ENCODE measurements at places on chromosomes 6 and 20.

DNA sequence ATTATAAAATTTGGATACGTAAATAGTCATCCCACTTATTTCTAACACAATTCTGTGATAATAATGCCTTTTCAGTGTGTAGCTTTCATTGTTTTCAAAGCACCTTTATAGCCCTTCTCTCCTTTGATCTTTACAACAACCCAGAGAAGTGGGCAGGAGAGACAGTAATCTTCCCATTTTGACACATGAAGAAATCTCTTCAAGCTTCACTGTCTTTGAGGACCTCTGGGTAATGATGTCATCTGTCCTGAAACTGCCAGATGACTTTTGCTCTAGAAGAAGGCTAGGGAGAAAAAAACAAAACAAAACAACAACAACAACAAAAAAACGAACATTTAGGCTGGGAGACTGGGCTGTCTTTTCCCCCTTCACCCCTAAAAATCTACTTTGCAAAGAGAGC, 203.0 kb downstream of the KCNQ5 start:
- no peak for DNase-seq

DNA sequence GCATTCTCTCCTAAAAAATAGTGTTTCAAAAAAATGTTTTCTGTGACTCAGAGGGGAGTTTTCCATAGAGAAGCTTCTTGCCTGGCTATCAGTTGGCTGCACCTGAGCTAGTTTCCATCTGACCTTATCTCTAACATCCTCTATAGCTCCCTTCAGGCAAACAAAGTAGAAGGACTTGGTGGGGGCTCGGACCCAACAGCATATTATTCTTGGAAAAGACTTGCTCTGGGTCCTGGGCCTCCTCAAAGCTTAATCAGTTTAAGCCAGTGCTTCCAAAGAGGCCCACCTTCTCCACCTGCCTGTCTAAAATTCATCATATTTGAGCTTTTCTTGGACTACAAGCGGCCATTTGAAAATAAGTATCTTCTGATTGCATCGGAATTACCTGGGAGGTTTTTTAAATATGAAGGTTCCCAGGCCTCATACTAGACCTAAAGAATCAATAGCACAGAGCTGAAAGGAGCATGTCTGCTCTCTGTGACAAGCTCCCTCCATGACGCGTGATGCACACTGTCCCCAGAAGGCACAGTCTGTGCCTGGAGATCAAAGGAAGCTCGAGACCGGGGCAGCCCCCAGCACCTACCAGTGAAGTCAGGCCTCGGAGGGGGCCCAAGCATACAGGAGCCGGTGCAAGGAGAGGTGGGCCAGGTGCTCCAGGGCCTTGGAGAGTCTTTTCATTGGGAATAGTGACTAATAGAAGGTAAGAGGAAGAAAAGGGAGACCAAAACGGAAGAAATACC, 80.6 kb upstream of the HIVEP1 start:
- no peak for DNase-seq

DNA sequence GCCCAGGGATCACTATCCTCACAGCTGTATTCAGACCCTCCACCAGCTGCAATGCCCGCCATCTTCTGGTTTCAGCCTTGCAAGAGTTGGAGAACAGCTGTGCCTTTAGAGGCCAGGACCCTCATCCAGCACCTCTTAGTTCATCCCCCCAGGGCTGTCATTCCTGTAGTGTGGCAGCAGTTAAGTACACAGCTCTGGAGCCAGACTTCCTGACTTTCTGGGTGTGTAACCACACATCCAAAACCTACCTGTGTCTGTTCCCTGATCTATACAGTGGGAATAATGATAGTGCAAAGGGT, 452 bp upstream of the TREM2 start:
- no peak for DNase-seq

- DNase-seq, result no peak
Observed at GRCh38 chr6:9583753-9584352, 831.0 kb downstream of the TFAP2A start.

DNA sequence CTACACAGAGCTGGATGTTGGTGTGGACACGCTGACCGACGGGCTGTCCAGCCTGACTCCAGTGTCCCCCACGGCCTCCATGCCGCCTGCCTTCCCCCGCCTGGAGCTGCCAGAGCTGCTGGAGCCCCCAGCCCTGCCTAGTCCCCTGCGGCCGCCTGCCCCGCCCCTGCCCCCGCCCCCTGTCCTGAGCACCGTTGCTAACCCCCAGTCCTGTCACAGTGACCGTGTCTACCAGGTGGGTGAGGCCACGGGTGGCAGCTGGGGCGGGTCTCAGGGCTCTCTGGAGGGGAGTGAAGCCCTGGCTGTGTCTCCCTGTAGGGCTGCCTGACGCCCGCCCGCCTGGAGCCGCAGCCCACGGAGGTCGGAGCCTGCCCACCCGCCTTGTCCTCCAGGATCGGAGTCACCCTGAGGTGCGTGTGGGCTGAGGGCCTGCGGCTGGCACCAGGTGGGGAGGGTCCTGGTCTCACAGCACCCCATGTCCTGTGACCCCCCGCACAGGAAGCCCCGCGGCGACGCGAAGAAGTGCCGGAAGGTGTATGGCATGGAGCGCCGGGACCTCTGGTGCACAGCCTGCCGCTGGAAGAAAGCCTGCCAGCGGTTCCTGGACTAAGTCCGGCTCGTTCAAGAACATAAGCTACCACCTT, 2.9 kb downstream of the SLC2A4RG start:
- no peak for DNase-seq

GRCh38 chr6:134816780-134817179, 133.1 kb downstream of the ALDH8A1 start:
- DNase-seq, result no peak

GRCh38 chr6:27139756-27140579, 107.5 kb upstream of the PRSS16 start:
- DNase-seq, result no peak

DNA sequence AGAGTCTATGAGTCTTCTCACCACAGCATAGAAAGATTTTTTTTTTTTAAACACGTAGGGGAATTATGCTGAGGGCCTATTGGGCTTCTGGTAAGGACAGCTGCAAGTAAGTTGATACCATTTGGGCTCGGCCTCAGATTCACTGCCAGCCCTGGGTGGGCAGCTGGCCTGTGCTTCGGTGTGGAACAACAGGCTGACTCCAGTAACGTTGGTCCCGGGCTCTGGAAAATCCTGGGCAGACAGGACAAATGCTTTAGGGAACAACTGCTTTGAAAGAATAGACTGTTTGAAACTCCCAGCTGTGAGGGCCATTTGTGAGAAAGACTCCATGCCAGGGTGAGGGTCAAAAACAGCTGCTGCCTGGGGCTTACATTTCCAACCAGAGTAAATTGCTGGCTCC, 366.5 kb downstream of the QKI start:
- no peak for DNase-seq

GRCh38 chr20:56249244-56249955, 868 bp downstream of the MC3R start:
- DNase-seq, result no peak

DNA sequence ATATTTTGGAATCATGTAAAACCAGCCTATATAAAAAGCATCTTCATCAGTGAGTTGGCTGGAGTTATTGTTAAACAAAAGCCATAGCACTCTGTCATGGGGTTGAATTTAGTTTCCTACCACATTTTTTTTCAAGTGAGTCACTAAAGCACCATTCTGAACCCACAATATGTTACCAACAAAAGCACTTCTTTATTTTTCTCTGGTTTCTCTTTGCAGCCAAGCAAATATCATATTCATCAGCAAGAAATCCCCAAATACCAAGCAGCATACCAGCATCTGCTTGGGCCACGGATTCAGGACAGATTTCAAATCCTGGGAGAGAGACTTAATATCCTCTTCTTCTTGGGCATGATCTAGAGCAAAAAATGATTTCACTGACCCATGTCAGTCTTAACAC, 441.4 kb downstream of the BCKDHB start:
- no peak for DNase-seq

DNA sequence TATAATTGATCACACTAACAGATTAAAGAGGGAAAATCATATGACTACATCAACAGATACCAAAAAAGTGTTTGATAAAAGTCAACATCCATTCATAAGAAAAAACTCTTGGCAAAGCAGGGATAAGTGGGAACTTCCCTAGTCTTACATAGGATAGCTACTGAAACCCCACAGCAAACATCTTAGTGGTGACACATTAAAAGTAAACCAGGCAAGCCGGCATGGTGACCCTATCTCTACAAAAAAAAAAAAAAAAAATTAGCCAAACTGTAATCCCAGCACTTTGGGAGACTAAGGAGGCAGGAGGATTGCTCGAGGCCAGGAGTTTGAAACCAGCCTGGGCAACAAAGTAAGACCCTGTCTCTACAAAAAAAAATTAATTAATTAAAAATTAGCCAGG, 13.8 kb upstream of the CCND3 start:
- DNase-seq, result no peak

- no peak for DNase-seq
Observed at GRCh38 chr6:92806254-92806653, 613.1 kb downstream of the EPHA7 start.

DNA sequence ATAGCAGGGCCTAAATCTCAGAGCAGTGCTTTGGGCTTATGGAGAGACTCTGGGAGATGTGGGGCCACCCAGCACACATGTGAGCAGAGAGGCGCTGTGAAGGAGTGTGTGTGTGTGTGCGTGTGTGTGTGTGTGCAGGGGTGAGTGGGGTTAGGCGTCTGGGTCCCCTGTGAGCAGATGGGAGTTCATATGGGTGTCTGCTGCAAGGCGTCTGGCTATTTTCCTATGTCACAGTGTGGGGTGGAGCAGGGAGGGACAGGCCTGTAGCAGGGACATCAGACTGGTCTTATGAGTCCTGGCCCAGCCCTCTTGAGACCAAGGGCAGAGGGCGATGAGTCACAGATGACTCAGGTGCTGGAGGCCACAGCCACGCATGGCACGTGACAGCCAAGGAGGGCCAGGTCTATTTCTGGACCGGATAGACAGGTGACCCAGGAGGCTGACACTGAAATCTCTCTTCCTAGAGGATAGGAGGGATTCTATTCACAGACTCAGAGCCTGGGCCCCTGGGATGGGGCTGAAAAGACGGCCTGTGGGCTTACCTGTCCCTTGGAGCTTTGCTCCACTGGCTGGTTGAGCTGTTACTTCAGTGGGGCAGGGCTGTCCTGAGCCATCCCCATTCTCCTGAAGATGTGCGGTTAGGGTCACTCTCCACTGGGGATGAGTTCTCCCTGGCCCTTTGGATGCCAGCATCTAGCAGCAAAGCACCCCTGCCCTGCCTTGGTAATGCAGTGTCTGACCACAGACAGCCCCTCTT, 28.9 kb downstream of the VEGFA start:
- no peak for DNase-seq

DNA sequence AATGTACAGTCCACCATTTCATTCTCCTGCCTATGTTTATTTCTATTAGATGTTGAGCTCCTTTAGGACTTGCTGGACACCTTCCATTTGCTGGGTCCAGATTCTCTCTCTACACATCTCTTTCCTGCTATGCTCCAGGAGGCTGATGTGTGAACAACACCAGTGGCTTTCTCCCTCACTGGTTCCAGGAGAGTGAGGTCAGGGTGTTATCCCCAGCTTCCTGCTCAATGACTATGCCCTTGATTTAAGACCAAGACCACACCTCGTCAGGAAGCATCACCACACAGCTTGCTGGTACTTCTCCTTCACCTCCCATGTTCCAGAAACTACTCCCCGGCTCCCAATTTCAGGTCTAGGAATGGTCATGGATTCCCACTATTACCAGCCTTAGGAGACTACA, 31.3 kb upstream of the E2F3 start:
- DNase-seq, result peak; percentile 2

- DNase-seq, result no peak
Observed at GRCh38 chr6:94089941-94090340, 670.6 kb upstream of the EPHA7 start.

GRCh38 chr6:75759207-75759606, 10.2 kb downstream of the MYO6 start:
- no peak for DNase-seq

DNA sequence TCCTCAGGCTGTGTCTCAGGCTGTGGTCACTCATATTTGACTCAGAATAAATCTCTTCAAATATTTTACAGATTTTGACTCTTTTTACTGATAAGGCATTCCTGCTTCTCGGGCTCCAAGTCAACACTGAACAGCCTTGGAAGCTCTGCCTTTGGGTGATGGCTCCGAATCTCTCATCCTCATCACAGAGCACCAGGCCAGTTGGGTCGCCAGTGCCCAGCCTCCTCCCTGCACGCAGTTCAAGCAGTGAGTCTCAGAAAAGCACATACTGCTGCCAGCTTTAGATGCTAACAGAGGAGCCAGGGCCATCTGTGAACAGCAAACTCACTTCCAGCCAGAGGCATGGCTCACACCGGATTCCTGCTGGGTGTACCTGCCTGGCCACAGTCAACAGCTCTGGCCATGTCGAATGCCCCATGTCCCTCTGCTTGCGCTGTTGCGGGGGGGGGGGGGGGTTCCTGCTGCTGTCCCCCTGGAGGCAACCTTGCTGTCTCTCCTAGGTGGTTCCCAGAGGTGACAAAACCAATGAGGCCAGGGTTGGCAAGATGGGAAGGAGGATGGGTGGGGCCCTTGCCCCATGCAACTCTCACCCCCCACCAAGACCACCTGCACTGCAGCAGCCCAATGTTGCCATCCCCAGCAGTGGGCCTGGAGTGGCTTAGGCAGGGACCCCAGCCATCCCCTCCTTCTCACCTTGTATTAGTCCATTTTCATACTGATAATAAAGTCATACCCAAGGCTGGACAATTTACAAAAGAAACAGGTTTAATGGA, 248.8 kb downstream of the ERMARD start:
- DNase-seq, result no peak

- no peak for DNase-seq
Observed at GRCh38 chr6:73362358-73362757, at the start of gene KHDC3L. KHDC3L (plus strand) TSS chr6:73362658; CDS start chr6:73362730, 72 bp downstream.

DNA sequence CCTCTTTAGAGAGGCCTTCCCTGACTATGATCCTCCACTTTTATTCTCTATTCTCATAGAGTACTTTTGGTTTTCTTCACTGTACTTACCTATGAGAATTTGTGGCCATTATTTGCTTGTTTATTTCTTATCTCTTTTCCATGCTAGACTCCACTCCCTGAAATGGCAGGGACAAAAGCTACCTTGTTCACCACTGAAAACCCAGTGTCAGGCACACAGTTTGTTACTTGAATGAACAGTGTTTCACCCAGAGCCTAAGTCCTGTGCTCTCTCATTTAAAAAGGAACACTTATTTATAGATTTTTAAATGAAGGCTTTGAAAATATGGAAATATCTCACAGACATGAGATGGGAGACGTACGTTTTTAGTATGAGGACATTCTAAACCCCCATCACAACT, 47.7 kb upstream of the ENPP5 start:
- DNase-seq, result no peak

- DNase-seq, result no peak
Observed at GRCh38 chr6:97262676-97263075, 20.3 kb downstream of the MMS22L start.

GRCh38 chr20:58997141-58997770, 9.8 kb downstream of the CTSZ start:
- no peak for DNase-seq

GRCh38 chr20:10540636-10541493, 105.8 kb downstream of the SLX4IP start:
- no peak for DNase-seq

- no peak for DNase-seq
Observed at GRCh38 chr6:4581468-4582385, 194.5 kb upstream of the CDYL start.

- no peak for DNase-seq
Observed at GRCh38 chr20:48019496-48019895, 234.2 kb upstream of the SULF2 start.
